ENCODE measurements at places on chromosomes 7 and 10.

GRCh38 chr10:11870461-11870780 is 47.3 kb downstream of the PROSER2 start:
- DNase-seq, result no peak

DNA sequence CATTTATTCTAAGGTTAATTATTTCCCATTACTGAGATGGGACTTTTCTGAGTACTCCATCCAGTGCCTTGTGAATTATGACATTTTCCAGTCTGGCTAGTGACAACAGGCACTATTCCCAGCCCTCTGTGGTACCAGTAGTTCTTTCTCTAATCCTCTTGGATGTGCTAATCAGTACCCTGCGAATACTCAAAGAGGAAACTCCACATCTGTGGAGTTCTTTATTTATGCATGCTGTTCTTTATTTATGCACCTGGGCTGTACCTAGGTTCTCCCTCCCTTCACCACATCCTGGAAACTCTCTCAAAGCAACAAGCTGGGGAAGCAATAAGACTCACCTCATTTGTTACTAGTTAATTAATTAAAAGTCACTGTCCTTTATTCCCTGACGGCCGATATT is 83.5 kb downstream of the TSPAN12 start:
- DNase-seq, result no peak

DNA sequence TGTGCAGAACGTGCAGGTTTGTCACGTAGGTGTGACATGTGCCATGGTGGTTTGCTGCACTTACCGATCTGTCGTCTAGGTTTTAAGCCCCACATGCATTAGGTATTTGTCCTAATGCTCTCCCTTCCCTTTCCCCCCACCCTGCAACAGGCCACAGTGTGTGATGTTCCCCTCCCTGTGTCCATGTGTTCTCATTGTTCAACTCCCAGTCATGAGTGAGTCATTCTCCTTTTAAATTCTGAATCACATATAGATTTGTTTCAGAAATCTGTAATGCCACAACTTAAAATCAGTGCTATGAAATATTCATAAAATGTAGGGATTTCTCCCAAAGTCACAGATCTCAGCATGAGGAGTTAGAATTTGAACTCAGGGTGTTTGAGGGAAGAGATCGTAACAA is 552.5 kb upstream of the MBL2 start:
- no peak for DNase-seq

DNA sequence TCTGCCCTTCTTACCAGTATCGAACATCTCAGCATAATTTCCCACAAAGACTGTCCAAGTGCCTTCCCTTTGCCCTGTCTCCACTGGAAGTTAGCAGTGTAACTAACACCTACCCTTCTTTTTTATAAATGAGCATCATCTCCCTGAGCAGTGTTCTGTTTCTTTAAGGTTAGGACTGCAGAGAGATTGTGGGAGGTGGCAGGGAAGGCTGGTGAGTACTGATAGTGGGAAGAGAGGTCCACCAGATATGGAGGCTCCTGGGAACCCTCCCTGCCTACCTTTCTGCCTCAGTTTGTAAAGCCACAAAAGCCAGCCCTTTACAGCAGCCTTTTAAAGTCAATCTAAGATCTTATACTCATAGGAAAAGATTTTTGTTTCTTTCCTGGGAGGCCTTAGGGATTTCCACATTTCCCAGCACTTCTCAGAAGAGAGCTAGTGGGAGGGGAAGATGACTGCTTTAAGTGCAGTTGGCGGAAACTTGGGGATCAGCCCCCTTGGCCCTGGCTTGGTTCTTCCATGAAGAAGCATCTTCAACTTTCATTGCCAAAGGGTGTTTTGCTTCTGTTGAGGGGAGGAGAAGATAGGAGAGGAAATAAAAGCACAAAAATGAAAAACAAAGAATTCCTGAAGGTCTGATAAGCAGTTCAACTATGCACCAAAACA is 36.6 kb upstream of the CALD1 start:
- no peak for DNase-seq

DNA sequence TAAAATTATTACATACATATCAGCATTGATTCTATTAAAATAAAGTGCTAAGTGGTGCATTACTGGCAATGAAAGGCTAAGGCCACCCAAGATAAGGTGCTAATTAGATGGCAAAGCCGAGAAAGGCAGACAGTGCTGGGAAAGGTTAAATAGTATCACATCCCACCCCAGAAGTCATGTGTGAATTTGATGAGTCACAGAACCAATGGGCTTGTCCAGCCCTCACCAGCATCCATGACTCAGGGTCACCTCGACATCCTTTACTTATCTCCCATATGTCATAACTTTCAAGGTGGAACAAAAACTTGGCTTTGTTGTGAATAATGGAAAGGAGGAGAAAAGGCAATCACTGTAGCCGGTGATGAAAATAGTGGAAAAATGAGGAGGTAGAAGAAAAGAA is 459.1 kb downstream of the PLXNA4 start:
- no peak for DNase-seq

- DNase-seq, result no peak
Observed at GRCh38 chr10:77105761-77106221, 531.8 kb downstream of the KCNMA1 start.

- DNase-seq, result no peak
Observed at GRCh38 chr10:76463111-76463510, 1031.7 kb downstream of the LRMDA start.

DNA sequence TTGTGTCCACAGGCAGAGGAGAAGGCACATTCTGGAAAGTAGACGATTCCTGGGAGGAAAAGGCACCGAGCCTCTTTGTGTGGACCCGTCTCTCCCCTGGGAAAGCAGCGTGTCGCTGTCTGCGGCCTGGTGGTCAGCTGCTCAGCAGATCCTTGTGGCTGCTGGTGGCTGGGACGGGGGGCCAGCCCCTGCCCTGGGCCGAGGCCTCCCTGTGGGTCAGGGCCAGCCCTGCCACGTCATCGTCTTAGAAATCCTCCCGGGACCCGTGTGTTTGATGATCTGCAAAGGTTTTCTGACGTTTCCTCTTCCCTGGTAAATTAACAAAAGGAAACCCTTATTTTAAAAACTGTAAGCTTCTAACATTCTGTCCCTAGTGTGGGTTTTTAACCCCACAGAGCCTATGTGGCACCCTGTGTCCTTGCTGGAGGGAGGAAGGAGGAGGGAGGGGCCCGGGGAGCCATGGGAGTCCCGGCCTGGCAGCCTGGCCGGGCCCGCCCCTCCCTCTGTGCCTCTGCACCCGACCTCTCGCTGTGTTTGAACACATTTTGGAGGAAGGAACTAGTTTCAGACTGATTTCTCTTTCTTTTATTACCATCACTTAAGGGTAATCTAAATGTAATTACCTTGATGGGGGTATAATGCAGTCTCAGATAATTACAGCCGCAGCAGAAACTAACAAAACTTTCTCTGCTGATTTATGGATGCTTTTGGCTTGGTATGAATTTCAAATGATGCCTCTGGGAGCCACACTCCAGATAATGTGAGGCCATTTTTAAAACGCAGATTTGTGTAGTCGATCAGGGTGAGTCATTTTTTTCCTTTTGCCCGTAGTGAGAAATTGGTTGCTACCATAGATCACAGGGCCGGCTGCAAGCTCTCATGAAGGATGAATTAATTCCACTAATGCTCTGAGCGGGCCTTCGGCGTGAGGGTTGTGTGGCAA is 85.5 kb downstream of the NKX6-2 start:
- no peak for DNase-seq

DNA sequence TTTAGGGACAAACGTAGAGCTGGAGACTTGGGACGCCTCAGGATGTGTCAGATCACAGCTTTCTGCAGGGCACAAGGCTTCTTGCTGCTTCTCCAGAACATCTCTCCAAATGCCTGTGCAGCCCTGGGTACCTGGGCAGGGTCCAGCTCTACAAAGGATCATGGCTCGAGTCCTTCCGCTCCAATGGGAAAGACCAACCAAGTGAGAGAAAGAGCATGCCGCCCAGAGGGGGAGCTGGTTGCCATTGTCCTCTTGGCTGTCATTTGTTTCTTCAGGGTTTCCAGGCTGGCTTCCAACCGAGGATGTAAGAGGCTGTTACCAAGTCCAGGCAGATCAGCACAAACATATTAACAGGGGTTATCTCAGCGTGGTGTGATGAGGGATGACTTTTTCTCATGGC is 5.6 kb upstream of the LEP start:
- no peak for DNase-seq

All from T-helper 1 cell (primary cell).